GM19239 (cell line): ENCODE measurements at places on chromosomes 3 and 15.

- no peak for DNase-seq
Observed at GRCh38 chr3:57822686-57823085, 66.6 kb downstream of the SLMAP start.

GRCh38 chr15:40878785-40879184 lies 4.8 kb upstream of the RHOV start:
- DNase-seq = no peak

DNA sequence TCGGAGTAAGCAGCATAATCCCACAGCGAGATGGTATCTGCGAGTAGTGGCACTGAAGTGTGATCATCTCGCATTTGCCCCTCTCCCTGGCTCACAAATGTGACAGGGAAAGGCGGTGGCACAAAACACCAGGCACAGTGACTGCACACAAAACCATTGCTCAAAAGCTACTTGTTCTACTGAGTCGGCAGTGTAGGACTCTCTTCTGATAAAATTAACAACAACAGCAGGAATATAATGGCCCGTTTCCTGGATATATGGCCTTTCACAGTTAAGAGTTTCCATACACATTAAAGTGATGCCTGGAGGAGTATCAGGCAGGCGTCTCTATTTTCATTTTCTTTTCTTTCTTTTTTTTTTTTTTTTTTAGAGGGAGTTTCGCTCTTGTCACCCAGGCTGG lies 69.0 kb downstream of the MYO1E start:
- DNase-seq = no peak

- no peak for DNase-seq
Observed at GRCh38 chr3:125440559-125440955, 65.4 kb upstream of the ZNF148 start.

DNA sequence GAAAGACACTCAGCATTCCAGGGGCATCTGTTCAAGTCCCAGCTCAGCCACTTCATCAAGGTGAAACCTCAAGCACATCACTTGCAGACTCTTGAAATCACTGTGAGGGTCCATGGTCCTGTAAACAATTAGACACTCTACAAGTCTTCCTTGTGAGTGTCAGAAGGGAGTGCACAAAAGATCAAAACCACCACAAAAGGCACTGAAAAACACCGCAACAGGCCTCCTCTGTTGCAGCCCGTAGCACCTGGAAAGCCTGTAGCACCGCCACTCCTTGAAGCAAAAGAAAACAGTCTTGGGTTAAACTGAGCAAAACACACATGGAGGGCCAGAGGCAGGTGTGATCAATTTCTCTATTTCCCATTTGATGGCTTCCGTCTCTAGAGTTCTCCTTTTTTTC lies 63.8 kb upstream of the SNRK start:
- DNase-seq = no peak

- DNase-seq = no peak
Observed at GRCh38 chr15:95327661-95328060, 1002.8 kb upstream of the NR2F2 start.

DNA sequence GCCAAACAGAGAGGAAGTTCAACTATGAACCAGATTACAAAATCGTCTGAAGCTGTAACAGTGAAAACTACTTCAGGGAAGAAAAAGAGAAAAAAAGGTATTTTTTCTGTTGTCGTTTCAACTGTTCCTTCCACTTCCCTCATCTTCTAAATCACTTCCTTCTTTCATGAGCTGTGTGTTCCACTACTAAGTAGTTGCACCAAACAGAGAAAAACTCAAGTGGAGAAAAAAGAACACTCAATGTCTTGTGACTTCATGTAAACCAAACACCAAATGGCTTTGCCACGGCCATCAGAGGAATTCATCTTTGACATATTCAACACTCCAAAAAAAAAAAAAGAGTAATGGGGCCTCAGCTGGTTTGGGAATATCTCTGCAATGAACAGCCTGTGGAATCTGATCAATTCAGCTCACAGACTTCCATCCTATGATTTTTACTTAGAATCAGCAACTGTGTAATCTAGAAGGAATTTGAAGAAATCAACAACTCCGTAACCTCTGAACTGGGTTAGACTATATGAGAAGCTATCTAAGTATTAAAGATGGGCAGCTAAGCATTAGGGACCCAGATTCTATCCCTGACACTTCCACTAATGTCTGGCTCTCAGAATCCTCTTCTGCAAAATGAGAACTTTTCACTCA lies 47.5 kb upstream of the RNF7 start:
- no peak for DNase-seq

DNA sequence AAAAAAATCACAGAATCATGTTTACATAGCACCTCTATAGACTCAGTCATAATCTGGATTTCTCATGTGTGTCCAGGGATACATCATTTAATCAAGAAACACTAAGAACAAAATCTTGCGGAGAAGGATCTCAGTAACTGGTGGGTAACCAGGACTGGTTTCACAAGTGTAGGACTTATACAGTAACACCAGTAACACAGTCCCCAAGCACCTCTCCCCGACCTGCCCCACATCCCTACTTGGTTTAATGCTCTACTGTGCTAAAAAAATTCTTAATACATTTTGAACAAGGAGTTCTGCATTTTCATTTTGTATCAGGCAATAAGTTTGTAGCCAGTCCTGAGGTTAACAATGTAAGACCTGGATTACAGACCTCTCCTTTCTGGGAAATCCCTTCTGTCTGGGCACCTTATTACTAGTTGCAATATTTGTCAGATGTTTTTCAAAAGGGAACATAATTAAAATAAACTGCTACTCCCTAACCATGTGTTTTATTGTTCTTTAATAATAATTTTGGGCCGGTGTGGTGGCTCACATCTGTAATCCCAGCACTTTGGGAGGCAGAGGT lies 57.6 kb upstream of the BBX start:
- DNase-seq = no peak

DNA sequence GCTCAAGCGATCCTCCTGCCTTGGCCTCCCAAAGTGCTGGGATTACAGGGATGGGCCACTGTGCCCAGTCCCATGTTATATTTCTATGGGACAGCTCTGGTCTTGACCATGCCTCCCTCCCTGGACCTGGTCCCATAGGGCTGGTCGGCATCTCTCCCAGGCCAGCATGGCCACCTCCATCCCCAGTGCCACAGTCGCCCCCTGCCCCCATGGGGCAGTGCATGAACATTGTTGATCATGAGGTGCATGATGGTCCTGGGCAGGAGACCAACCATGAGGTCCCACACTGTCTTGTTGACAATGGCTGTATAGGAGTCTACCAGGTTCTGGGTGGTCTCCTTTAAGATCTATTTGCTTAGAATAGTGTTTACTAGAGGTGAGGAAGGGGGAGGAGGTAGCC lies 6.5 kb downstream of the RPS17 start:
- DNase-seq = no peak

GRCh38 chr15:22948056-22948455 lies 32.1 kb downstream of the CYFIP1 start:
- no peak for DNase-seq

GRCh38 chr15:71198846-71199245 lies 83.6 kb downstream of the THSD4 start:
- no peak for DNase-seq
